NCI-H446 treated with DMSO at 0.1 percent for 48 hours (cell line): ENCODE measurements at places on chromosomes 7 and 10.

DNA sequence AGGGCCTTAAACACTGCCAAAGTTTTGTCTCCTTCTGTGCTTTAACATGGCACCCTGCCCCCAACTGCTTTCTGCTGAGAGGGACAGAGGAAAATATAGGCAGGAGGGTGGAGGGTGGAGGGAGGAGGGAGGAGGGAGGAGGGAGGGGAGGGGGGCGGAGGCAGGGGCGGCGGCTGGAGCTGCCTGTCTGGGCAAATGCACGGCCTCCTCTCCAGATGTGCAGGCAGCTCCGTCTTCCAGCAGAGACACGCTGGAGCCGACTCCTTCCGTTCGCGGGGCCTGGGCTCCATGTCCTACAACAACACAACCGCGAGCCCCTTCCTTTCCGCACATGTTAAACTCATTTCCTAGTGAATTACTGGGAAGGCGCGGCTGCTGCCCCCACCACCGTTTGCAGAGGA, 14.2 kb downstream of the EBF3 start:
- no peak for DNase-seq

DNA sequence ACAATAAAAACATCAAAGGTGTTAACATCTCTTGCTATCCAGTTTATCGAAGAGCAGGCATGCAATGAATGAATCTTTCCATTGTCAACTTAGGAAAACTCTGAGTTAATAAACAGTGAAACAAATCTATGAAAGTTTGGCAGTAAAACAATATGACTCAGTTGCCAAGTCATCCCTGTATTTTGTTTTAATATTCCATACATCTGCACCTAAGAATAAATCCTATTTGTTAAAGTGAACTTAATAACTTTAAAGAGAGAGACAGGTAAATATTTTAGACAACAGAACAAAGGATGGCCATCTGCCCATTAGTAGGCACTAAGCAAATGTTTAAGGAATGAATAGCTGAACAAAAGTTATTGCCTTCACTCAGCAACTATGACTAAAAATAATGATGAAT, 700.5 kb upstream of the CELF2 start:
- DNase-seq, result no peak

DNA sequence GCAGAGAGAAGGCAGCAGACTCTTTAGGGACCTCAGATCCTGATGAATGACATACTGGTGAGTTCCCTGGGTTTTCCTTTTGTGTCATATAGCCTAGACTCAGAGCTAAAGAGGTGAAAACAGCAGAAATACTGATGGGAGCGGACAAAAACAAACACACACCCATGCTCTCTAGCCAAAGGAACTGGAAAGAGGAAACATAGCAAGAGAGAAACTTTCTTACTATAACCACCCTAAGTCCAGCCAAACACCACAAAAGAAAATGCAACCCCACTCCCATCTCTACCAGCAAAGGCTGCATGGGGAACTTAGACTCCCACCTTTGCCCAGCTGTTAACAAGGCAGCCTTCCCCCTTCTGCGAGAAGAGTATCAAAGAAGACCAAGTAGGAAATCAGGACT, 16.3 kb downstream of the GSAP start:
- DNase-seq, result no peak

GRCh38 chr7:74292757-74293576, 3.8 kb downstream of the CLIP2 start:
- no peak for DNase-seq

- DNase-seq, result no peak
Observed at GRCh38 chr10:11517150-11517549, 94.3 kb downstream of the USP6NL start.

- DNase-seq, result no peak
Observed at GRCh38 chr10:78419481-78420265, 386.0 kb downstream of the RPS24 start.

GRCh38 chr10:73493781-73494180, 2.0 kb downstream of the PPP3CB start:
- no peak for DNase-seq

DNA sequence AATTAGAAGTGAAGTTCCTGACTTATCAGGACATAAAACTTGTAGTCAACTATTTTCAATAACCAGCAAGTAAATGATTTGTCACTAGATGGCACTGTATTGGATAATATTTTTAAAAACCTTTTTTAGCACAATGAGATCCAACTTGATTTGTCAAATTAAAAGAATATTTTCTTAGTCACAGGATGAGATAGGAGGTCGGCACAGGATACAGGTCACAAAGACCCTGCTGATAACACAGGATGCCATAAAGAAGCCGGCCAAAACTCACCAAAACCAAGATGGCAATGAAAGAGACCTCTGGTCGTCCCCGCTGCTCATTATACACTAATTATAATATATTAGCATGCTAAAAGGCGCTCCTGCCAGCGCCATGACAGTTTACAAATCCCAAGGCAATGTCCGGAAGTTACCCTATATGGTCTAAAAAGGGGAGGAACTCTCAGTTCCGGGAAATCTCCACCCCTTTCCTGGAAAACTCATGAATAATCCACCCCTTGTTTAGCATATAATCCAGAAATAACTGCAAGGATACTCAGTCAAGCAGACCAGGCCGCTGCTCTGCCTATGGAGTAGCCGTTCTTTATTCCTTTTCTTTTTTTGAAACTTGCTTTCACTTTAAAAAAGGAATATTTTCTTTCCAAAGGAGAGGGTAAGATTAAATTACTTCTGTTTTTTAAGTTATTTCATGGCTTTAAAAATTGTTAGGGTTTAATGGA, 255.7 kb upstream of the MKLN1 start:
- peak; percentile 41 for DNase-seq

GRCh38 chr7:15891151-15891881, 204.8 kb upstream of the MEOX2 start:
- DNase-seq, result no peak

DNA sequence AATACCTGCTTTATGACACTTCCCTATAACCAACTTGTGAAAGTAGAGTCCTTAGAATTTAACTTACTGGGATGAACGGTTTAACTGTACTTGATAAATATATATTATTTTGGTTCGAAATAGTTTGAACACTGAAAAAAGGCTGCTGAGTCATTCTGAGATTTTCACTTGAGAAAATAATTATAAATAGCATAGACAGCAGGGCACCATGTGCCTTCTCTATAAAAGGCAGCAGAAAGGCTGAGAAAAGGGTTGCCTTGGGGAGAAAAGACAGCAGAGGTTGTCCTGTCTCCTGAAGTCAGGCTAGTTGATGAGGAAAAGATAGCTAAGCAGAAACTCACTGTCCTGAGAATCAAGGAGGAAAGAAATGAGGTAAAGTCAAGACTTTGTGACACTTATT, 92.4 kb downstream of the CTTNBP2 start:
- no peak for DNase-seq

- no peak for DNase-seq
Observed at GRCh38 chr10:117621795-117622420, 79.4 kb downstream of the EMX2 start.

- DNase-seq, result no peak
Observed at GRCh38 chr7:1059200-1060091, 15.1 kb downstream of the GPR146 start.

- DNase-seq, result no peak
Observed at GRCh38 chr7:141992156-141992555, 3.5 kb upstream of the MGAM start.

DNA sequence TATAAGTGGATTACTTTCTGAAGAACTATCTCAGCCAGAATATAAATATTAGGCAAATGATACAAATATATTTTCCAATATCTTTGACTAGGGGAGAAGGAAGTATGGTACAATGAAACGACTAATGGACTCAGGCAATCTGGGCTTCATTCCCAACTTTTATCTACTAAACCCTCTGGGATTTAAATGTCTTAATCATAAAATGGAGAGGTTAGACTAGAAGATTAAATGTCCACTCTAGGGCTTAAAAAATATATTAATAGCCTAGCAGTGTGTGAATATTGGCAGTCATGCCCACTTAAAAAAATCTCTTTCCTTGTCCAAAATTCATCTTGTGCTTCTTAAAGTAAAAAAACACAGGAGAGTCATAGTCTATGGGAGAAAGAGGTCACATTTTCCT, 98.3 kb downstream of the CTTNBP2 start:
- DNase-seq, result no peak

DNA sequence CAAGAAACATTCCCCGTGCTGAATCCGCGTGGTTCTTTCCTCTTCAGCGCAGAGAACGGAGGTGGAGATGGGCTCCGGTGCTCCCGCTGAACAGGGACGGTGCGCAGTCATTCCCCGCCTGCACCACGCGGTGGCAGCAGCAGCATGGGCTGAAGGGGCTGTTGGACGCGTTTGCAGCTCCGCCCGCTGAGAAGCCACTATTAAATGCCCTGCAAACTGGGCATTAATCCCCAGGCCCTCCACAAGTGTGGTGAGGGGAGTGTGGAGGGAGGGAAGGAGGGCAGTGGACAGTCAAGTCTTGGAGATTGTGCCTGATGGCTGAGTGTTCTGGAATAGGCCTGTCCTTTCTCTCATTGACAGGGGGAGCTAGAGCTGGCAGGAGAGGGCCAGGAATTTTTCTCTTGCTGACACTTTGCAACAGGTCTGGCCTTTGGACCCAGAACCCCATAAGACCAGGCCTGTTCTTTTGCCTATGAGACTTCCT, 240.2 kb upstream of the INHBA start:
- DNase-seq, result no peak

GRCh38 chr7:134996097-134996550, 9.8 kb downstream of the AGBL3 start:
- DNase-seq, result peak; percentile 12

DNA sequence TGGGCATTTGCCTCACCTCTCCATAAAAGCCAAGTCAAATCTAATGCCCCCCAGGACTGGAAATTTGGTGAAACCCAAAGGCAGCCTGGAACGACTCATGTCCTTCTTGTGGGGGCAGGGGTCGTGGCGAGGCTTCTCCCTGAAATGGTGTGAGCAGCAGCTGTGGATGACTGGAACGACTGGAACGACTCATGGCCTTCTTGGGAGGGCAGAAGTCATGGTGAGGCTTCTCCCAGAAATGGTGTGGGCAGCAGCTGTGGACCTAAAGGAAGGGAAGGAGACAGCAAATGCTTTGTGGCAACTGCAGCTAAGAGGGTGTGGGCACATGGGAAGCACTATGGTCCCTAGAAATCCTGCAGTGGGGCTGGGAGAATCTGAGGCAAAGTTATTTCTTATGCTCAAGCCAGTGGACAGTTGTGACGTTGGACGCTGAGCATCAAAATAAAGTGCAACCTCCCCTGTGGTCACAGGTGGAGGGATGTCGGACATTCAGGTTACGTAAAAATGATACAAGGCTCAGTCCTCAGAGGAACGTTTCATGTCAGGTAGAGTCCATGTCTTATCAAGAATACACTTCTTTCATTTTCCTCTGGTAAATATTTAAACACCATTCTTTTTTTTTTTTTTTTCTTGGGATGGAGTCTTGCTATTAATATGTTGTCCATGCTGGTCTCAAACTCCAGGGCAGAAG, 107.0 kb upstream of the KIF5B start:
- no peak for DNase-seq

- DNase-seq, result no peak
Observed at GRCh38 chr10:19417740-19418139, 369.1 kb downstream of the MALRD1 start.

DNA sequence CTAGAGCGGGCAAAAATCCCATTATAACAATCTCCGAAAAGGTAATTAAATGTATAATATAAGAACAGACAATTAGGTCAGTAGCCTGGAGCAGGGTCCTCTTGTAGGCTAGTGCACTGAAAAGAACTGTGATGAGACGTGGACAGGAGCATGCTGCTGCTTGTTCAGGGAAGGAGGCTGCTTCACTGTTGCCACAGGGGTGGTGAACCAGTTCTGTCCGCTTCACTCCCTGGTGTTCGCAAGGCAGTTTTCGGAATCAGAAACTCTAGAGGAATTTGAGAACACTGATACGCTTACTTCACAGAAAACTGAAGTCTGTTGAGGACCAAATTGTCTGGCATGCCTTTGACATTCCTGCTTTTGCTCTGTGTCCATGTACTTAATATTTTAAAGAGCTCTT, 17.4 kb downstream of the ZNRF2 start:
- DNase-seq, result no peak

GRCh38 chr10:75281974-75282373, 46.2 kb upstream of the COMTD1 start:
- no peak for DNase-seq

DNA sequence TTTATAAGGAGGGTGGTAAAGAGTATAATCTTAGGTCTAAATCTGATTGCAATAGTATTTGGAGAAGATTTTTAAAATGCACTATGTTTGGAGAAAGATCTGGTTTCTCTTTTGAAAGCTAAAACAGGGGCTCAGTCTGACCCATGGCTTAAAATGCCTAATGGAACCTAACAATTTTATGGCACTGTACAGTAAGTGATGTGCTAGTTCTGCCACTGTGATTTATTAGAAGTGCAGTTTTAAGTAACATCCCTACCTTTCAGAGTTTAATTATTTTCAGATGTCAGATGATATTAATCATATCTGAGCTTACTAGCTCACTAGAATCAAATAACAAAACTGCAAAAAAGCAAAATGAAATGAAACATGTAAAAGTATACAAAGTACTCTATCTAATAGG, 514.7 kb upstream of the KCND2 start:
- no peak for DNase-seq

- DNase-seq, result no peak
Observed at GRCh38 chr10:61758433-61758832, 95.7 kb downstream of the CABCOCO1 start.

GRCh38 chr7:142408794-142409193, 150.9 kb upstream of the PRSS58 start:
- no peak for DNase-seq

- no peak for DNase-seq
Observed at GRCh38 chr7:1946773-1947450, 276.8 kb downstream of the ELFN1 start.

- DNase-seq, result no peak
Observed at GRCh38 chr7:23001610-23002009, 12.3 kb downstream of the HYCC1 start.

- DNase-seq, result no peak
Observed at GRCh38 chr10:47060356-47060755, 149.1 kb downstream of the PTPN20 start.

GRCh38 chr7:18125476-18125875, 97.8 kb upstream of the PRPS1L1 start:
- no peak for DNase-seq

GRCh38 chr10:29962166-29962850, 97.1 kb downstream of the JCAD start:
- no peak for DNase-seq

DNA sequence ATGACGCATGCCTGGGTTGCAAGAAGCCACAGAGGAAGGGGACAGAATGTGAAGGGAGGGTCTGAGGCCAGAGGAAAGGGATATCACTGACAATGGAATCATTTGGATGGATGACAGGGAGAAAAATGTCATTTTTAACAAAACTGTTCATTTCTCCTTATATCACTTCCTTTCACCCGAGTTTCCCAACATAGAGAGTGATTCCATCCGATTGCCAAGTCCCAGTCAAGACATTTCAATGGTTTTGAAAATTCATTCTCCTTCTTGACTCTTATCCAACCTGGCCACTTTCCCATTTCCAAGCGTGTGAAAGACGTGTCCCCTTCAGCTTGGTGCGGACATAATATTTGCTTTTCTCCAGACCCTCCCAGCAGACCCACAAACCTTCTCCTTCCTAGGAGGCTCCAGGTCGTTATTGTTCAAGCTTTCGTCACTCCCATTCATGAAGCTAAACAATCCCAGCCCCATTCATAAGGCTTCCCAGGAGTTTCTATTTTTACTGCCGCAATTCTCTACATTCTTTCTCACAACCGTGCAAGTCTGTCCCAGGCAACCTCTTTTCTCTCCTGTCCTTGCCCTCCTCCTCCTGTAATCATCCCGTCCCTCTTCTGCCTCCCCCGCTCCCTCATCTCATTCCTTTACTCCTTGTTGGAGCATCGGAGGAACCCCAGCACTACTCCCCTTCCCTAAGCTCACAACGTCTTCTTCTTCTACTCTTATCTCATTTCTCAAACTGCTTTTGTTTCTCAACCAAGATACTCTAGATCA, 301.3 kb upstream of the KLF6 start:
- DNase-seq, result no peak

- DNase-seq, result no peak
Observed at GRCh38 chr7:91567081-91568012, 303.1 kb downstream of the FZD1 start.
